ENCODE measurements at places on chromosomes 4 and X.

GRCh38 chr4:54065282-54066087, 1.1 kb upstream of the CHIC2 start:
- DNase-seq = no peak

DNA sequence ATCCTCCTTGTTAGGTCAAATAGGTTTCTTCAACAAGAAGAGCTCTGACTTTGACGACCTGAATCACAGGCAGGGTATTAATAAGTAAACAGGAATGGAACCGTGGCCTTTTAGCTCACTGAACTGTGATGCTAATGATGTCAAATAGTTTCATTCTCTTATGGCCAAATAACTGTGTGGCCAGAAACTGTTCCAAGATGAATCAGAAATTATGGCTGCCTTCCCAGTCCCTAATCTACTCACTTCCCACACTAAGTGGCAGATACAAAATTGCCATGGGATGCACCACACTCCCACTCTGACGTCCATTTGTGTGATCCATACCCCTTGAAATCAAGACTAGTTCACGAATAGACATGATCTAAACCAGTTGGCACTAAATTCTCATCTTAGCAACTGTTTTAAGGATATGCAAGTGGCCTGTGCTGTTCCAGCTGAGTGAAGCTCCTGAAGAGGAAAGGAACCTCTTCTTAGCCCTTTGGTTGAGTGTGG, 455.4 kb downstream of the IL15 start:
- no peak for DNase-seq

DNA sequence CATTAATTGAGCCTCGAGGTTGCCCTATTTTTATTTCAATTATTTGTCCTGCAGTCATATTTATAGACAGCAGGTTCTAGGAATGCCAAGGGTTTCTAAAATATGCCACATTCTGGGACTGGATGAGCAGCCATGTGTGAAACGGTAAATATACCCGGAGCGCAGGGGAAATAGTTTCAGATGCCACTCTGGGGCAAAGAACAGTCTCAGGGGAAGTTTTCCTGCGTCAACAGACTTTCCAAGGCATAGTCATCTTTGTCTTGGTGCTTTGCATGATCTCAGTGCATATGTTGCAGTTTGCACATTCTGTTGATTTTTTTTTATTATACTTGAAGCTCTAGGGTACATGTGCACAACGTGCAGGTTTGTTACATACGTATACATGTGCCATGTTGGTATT, 71.0 kb downstream of the GPAT3 start:
- no peak for DNase-seq

GRCh38 chrX:127128282-127128681, 308.8 kb downstream of the PRR32 start:
- no peak for DNase-seq

GRCh38 chr4:80232707-80233370, 33.6 kb upstream of the FGF5 start:
- no peak for DNase-seq

GRCh38 chr4:141658309-141658708, 21.9 kb downstream of the IL15 start:
- no peak for DNase-seq

All from hypothalamus (tissue), 51 donors.